D341Med (cell line): ENCODE measurements at places on chromosomes 2 and 18.

DNA sequence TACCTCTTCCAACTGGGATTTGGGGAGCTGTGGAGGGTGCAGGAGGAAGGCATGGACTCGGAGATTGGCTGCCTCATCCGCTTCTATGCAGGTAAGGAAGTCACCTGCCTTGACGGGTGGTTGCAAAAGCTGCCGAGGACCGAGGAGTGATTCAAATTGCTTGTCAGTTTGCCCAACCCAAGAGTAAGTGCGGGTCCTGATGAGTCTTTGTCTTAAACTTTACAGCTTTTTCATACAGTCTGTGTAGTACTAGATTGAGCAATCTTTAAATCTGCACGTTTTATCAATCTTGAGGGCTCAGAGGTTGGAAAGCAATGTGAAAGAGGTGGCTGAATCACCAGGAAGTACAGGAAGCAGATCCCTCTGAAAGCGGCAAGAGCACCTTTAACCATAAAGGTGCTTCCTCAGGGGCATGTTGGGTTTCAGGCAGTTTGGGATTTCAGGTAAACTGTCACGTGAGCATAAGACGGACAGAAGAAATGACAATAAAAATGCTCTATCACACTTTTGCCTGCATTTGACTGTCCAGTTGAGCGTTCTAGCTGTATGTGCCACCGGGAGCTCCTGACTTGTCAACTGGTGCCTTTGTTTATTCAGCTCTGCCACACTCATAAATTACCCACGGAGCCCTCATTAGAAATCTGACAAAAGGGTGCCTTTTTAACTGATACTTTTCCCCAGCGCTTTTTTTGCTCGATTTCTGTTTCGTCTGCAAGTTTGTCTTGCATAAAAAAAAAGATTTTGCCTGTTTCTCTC, 2.0 kb downstream of the PHLPP1 start:
- no peak for DNase-seq

DNA sequence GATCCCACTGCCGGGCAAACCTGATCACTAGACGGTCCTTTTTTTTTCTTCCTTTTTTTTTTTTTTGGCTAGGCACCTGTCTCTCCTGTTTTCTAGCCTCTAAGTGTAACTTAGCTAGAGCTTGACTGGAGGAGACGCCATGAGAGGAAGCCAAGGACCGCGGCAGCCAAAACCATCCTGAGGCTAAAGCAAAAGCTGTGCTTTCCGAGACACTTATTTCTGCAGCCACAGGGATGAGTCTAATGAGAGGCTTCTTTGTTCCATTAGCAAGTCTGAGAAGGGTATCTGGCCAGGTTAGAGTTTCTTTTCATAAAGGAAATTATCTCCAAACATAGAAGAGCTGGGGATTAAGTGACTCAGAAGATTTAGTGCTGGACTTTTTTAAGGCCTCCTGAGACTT, 7.3 kb upstream of the CXCR4 start:
- no peak for DNase-seq

GRCh38 chr2:83055376-83056010, 1403.6 kb downstream of the SUCLG1 start:
- no peak for DNase-seq

DNA sequence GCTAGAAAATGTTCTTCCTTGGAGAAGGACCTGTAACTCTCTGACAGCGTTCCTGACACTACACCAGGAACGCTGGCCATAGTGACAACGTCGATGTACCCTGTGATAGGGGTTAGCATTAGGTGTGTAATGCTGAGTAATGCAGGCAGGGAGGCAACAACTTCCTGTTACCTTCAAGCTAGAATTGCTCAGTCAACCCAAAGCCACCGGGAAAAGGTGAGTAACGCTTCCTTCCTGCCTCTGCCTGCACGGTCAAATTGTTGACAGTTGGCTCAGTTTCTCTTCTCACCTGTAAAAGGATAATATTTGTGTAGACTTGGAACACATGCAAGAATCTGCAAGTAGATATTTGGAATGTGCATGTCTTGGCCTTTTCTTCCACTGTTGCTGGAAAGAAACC, 12.7 kb downstream of the FAM110C start:
- no peak for DNase-seq

GRCh38 chr2:199356412-199356811, 101.3 kb downstream of the SATB2 start:
- DNase-seq: no peak

DNA sequence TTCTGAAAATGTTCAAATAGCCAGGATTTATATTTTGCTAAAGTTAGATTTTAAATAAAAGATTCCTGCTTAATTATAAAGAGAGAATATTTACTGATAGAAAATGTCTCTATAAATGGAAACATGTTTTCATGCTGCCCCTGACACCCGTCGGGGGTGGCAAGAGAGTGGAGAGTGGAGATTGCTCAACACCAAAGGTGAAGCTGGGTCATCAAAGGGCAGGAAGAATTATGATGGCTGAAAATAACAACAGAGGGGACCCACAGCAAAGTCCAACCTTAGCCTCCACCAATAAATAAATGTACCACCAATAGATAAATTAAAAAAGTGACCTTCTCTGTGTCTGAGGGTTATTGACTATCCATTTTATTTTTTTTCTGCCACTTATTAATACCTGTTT, 326.8 kb upstream of the GYPC start:
- no peak for DNase-seq
